ENCODE measurements at places on chromosomes 7 and 10.

- DNase-seq: no peak
Measured at GRCh38 chr10:123642697-123643096, 23.5 kb upstream of the GPR26 start.

GRCh38 chr10:91816981-91817380 lies 18.8 kb downstream of the TNKS2 start:
- DNase-seq: no peak

GRCh38 chr7:97198596-97198995 lies 81.1 kb downstream of the SDHAF3 start:
- DNase-seq: no peak

GRCh38 chr10:75191821-75192568 lies 18.6 kb upstream of the VDAC2 start:
- no peak for DNase-seq

GRCh38 chr10:59962756-59963155 lies 56.4 kb upstream of the CCDC6 start:
- DNase-seq: no peak

- DNase-seq: no peak
Measured at GRCh38 chr10:9670911-9671310, 1346.8 kb upstream of the CELF2 start.

DNA sequence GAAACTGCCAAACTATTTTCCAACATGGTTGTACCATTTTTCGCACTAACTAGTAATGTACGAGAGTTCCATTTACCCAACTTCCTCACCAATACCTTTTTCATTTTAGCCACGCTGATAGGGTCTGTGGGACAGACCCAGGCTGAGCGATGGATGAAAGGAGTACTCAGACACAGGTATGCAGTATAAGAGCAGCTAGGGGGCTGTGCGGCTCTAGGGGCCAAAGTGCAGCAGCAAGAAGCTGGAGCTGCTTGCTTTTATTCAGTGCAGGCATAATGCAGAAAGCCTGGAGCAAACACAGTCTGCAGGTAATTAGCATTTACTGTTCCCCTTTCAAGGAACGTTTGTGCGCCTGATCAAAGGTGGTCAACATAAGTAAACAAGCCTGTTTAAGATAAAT lies 21.0 kb downstream of the UCMA start:
- no peak for DNase-seq

- no peak for DNase-seq
Measured at GRCh38 chr7:22827563-22827962, 4.9 kb upstream of the TOMM7 start.

DNA sequence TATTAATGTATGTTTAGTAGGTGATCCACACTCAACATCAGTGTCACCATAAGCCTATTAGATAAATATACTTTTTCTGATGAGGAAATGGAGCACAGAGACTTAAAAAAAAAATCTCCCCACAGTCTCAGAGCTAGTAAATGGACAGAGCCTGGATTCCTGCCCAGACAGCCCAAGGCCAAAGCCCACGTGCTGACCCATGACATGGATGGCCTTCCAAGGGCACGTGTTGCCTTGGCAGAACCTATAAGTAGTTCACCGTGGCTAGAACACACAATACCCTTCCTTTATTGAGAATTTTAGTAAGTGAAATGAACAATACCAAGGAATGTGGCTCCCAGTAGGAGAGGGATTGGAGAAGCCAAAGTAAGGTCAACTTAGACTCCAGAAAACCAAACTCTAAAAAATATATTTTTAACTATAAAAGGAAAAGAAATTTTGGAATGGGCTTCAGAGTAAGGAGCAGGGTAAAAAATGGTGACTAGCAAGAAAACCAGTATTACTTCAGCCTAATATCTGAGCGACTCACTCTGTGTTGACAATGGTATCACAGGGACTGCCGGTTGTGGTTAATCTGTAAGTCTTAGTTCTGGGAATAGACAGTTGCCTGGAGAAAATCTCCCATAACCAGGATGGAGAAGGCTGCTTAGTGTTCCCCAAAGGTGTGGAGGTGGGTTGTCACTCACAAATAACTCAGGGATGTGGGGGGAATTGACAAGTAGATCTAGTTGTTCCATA lies 223.0 kb downstream of the SORCS1 start:
- no peak for DNase-seq

Measured in stimulated activated CD4-positive, alpha-beta T cell treated with anti-CD3 and anti-CD28 coated beads, Interleukin-4, amount 100 ng/mL, for 48 hours (primary cell).